ENCODE measurements at places on chromosomes 5 and 9. TPM values are rescaled to one million over a fixed set of nuclear protein-coding genes. Genes with fewer than 3 reads are reported as not detected.
A peak's percentile ranks its signal among the peaks of the same experiment; 100 is the strongest.

GRCh38 chr5:138841531-138841930 is 33.6 kb downstream of the LRRTM2 start:
- H3K4me1 ChIP-seq: no peaks in the 10 kb centered on the region
- no peak overlapping the region for H3K27ac ChIP-seq
- H3K27me3 ChIP-seq: peaks cover 7% of the 10 kb centered on the region
- DNase-seq: no peak
- H3K36me3 ChIP-seq: no peaks in the 10 kb centered on the region
- no peak overlapping the region for H3K4me3 ChIP-seq

GRCh38 chr9:34451545-34451944 is 6.8 kb downstream of the FAM219A start:
- DNase-seq: peak; percentile 43
- H3K27me3 ChIP-seq: no peaks in the 10 kb centered on the region
- H3K36me3 ChIP-seq: no peaks in the 10 kb centered on the region
- no peak overlapping the region for H3K4me3 ChIP-seq
- H3K27ac ChIP-seq: no peak overlapping the region

GRCh38 chr5:180803181-180804128 is 849 bp upstream of the MGAT1 start:
- DNase-seq: peak; percentile 97
- H3K4me1 ChIP-seq: peaks cover 81% of the 10 kb centered on the region
- H3K27ac ChIP-seq: peak overlapping the region; percentile 100

DNA sequence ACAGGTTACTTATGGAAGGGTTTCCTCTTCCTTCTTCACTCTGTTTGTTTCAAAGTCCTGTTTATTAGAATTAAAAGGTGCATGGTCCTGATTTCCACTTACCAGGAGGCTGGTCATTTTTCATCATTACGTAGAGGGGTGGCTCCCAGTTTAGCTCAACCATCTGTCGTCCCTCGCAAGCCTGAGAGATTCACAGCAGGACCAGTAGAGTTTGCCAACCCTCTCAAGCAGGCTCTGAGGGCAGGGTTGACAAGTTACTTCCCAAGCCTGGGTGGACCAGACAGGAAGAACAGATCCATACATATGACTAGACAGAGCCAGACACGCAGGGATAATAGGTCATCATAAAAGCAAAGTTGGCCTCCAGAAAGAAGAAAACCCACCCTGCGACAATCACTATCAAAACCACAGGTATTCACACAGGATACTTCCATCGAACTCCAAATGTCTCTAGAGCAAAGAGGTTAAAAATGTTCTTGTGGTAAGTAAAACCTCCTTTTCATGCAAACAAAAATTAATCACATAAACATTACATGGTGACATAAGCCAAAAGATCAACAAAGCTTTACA is 151.9 kb downstream of the ELAVL2 start:
- no peaks in the 10 kb centered on the region for H3K27me3 ChIP-seq

- peaks cover 11% of the 10 kb centered on the region for H3K27me3 ChIP-seq
- no peaks in the 10 kb centered on the region for H3K36me3 ChIP-seq
- no peak overlapping the region for H3K27ac ChIP-seq
- no peak overlapping the region for H3K4me3 ChIP-seq
- no peak for DNase-seq
These were observed 39.7 kb upstream of the SPRY4 start for GRCh38 chr5:142364251-142365145.

Gene FBLL1
- 0.21 TPM for total RNA-seq

Gene MOB3B
- total RNA-seq: 2.8 TPM

Gene PLPP6
- total RNA-seq: 5.2 TPM

Gene WDR55
- 41.1 TPM for total RNA-seq

Gene ADAMTS16
- not detected for total RNA-seq

Measured in activated CD8-positive, alpha-beta T cell treated with anti-CD3 and anti-CD28 coated beads, Interleukin-2, amount 10 ng/mL, durations not matched to agents 7 days and 5 days (primary cell).